Stimulated activated CD8-positive, alpha-beta memory T cell treated with anti-CD3 and anti-CD28 coated beads, Interleukin-15, amount 100 ng/mL, for 4 hours (primary cell): ENCODE measurements at places on chromosomes 7 and 10.

GRCh38 chr10:51270936-51271530, 196.7 kb downstream of the PRKG1 start:
- no peak for DNase-seq

GRCh38 chr7:21642422-21642821, 99.6 kb downstream of the DNAH11 start:
- DNase-seq = no peak

DNA sequence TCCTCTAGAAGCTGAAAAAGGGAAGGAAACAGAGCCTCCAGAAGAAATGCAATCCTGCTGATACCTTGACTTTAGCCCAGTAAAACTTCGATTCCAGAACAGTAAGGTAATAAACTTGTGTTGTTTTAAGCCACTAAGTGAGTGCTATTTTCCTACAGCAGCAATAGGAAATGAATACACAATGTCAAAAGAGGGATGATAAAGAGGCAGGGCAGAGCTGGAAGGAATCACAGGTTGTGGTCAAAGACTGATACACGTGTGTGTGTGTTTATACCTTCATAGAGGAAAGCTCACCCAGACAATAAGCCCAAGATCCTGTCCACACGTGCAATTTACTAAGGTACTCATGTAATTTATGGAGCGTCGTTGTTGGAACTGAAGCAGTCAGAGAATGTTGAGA, 9.5 kb downstream of the ABCB1 start:
- no peak for DNase-seq

DNA sequence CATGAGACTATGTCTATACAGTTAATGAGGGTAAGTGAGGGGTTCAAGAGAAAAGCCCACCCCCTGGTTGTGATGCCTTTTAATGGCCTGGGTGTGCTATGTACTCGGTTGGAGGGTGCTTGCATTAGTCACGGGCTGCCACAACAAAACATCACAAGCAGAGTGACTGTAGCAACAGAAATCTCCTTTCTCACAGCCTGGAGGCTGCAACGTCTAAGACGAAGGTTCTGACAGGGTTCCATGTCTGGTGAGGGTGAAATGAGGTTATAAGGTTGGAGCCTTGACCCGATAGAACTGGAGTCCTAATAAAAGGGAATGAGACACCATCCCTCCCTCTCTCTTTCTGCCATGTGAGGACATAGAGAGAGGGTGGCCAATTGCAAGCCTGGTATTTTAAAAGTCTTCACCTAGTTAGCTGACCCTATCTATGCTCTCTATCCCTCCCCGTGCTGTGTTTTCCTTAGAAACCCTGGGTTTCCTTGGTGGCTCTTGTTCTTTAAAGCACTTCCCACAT, 126.0 kb upstream of the GDF10 start:
- no peak for DNase-seq

GRCh38 chr10:70358446-70358845, 24.0 kb downstream of the LRRC20 start:
- no peak for DNase-seq

- no peak for DNase-seq
These were observed 31.0 kb downstream of the PRSS2 start for GRCh38 chr7:142801601-142802295.

DNA sequence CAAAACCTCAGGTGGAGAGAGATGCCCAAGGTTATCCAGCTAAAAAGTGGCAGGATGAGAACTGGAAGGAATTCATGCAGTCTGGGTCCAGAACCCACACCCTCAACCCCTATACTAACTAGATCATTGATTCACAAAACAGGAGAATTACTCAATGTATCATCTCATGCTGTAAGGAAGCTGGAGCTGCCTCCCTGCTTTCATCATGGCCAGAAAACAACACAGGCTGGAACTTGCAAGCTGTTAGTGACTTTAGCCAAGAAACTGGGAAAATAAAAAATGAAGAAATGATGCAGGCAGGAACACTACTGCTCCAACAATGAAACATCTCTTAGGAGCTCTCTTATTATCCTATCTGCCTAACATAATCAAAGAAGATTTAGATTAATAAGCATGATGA, 619.8 kb upstream of the CELF2 start:
- DNase-seq = no peak

GRCh38 chr10:122344741-122345258, 29.7 kb upstream of the PLEKHA1 start:
- DNase-seq = no peak

DNA sequence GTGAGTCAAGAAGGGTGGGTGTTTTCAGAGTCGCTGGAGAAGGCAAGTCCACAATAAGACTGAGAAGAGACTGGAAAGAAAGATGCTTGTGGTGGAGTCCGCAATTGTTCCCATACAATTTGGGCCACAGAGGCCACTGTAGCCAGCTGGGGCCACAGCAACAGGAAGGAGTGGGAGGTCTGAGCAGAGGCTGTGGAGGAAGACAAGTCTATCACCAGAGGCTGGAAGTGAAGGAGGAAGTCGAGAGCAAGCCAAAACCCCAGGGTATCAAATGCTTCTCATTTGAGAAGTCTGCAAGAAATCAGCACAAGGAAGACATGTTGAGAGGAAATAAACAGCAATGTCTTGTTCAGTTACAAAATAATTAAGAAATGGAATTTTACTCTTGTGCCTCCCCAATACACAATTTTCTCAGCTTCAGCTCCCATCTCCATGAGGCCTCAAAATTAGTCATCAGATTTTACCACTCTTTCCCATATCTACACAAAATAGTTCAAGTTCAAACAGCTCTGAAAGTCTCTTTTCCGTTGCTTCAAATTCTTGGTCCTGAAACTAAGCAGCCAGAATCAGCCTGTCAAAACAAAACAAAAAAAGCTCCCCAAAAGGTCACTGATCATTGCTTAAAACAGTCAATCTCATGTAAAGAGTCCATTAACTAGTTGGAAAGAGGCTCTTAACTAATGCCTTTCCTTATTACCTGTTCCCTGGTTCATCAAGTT, 31.6 kb downstream of the SLC16A12 start:
- no peak for DNase-seq

GRCh38 chr10:35447693-35448407, 111.5 kb downstream of the CCNY start:
- no peak for DNase-seq

GRCh38 chr10:129970465-129971364, 6.6 kb upstream of the EBF3 start:
- DNase-seq = no peak

DNA sequence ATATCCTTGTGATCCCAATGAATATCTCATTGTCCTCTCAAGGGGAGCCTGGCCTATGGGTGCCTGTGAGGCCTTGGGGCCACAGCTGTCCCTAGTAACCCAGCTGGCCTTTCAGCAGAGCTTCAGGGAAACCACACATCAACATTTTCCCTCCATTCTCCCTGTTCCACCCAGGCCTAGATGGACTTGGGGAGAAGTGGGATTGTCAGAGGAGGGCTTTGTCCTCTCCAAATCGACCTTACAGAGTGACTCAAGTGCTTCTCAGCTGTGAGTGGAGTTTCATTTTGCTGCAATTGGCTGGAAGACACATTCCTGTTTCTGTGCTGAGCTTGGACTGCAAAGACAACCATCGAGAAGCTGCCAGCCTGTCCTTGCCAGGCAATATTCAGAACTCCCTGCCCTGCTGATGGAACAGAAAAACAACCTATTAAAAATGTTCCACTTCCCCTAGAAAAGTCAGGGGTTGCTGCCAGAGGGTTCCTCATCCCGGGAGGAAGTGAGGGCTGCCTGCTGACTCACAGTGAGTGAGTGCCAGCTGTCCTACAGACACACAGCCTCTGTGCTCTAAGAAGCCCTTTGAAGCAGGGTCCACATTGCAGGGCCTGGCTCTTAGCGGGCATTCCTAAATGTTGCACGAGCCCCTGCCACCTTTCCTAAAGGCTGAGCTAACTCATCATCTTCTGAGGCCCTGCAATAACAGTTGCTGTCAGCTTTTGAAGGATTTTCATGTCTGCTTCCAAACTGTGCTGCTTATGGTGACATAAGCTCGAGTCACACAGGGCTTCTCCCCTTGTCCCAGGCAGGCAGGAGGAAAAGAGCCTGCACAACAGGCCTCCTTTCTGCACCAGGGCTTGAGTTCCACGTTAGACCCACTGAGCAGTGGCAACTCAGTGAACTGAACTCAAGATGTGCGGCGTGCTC, 20.5 kb downstream of the STRA8 start:
- DNase-seq = no peak

GRCh38 chr10:88915781-88916180, 35.7 kb downstream of the STAMBPL1 start:
- no peak for DNase-seq

- no peak for DNase-seq
These were observed 249.8 kb downstream of the PTEN start for GRCh38 chr10:88113232-88113631.

- DNase-seq = no peak
These were observed 209.0 kb upstream of the ZMIZ1 start for GRCh38 chr10:78859769-78860168.

DNA sequence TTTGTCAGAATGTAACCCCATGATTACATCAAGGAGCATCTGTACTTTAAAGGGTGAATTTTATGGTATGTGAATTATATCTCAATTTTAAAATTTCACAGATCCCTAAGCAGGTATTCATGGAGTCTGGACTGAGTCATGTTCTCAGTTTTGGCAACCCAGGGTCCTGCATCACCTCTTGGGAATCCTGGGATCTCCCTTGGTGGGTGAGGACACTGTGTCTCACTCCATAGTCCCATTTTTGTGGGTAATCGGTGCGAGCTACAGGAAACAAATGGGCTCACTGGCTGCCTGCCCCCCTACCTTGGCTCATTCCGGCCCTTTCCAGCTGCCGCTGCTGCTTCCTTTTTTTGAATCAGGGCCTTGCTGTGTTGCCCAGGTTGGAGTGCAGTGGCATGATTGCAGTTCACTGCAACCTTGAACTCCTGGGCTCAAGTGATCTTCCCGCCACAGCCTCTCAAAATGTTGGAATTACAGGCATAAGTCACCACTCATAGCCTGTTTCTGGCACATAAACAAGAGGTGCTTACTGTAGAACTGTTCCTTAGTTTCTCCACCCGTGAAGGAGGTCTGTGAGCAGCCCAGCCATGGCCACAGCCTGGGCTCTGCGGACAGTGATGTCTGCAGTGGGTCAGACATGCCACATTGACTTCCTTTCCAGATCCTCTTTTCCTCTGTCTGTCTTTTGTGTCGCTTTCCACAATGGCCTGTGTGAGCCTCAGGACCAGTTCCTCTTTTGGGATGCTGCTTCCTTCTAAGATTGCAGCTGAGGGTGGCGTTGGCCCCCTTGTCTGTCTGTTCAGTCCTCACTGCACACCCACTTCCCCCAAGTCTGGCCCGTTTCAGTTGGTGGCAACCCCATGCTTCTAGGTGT, 14.5 kb downstream of the PALD1 start:
- no peak for DNase-seq

- DNase-seq = no peak
These were observed 336.6 kb downstream of the HGF start for GRCh38 chr7:81433206-81433605.

DNA sequence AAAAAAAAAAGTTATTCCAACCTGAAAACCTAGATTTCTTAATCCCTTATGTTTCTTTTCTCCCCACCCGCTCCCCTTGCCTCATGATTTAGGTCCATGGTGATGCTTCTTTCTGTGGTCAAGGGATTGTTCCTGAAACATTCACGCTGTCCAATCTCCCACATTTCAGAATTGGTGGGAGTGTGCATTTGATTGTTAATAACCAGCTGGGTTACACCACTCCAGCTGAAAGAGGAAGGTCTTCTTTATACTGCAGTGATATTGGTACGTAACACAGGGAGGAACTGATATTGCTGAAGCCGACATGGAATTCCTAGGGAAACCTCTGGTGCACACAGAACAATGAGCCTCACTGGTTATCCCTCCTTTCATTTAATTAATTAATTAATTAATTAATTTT, 22.7 kb downstream of the DHTKD1 start:
- DNase-seq = no peak

GRCh38 chr7:139522830-139523198, 671 bp upstream of the CLEC2L start:
- DNase-seq = no peak
